ENCODE measurements at places on chromosomes 6 and 20. TPM values are rescaled to one million over a fixed set of nuclear protein-coding genes. Genes with fewer than 3 reads are reported as not detected.

SLC22A2 gene
- 3.4 TPM for total RNA-seq

EPPIN gene
- not detected for total RNA-seq

PROKR2 gene
- 2.0 TPM for total RNA-seq

GRCh38 chr6:30778001-30778635, 33.8 kb upstream of the IER3 start:
- no peak for DNase-seq

DNA sequence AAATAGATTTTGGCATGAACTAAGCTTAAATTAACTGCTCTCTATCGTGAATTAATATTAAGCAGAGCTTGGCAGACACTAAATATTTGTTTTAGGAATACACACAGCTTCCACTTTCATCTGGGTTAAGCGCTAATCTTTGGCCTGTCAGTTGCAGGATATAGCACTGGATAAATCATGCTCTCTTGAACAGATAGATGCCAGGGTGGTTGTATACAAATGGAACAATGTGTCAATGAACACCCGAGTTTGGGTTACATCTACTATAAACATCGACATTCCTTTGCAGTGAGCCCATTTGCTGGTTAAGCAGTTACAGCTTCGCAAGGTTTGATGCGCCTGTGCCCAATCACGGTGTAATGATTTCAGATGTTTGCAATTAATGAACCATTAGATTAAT, 338.2 kb upstream of the ZFP64 start:
- DNase-seq: no peak

- no peak for DNase-seq
Measured at GRCh38 chr6:143397227-143398222, 53.0 kb downstream of the ADAT2 start.

DNA sequence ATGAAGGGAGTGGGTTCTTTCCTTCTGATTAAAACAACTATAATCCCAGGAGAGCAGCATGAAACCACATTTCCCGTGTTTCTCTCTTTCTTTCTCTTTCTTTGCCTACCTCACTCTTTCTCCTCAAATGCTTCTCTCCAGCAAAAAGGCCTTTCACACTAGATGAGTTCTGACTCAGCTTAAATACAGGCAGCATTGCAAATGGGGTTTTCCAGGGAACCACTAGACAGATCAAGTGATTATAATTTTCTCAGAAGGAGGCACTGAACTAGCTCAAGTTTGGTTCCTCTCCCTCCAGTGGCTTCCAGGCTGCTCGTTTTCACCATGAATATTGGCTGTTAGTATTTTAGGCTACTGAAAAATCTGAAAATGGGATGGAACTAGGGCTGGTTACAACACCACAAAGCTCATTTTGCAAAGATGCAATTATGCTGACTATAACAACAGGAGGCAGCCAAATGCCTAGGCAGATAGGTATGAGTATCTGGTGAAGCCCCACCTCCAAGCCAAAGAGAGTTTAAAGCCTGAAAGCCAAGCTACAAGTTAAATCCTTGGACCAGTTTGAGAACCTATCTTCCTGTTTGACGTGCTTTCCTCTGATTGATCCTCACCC, 260.0 kb downstream of the MMUT start:
- DNase-seq: no peak

DNA sequence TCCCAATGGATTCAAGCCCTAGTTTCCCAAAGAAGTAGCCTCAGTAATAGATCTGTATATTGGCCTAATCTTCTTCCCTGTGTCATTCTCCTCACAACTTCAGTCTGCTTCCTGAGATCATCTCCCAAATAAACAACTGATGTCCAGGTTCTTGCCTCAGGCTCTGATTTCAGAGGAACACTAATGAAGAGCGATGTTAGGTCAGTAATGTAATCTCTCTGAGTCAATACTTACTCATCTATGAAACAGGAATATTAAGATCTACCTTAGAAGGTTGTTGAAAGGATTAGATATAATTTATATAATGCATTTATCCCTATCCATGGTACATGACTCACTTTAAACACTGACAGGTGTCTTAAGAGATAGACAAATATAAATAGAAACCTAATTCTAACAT, 246.0 kb upstream of the FLRT3 start:
- no peak for DNase-seq

DNA sequence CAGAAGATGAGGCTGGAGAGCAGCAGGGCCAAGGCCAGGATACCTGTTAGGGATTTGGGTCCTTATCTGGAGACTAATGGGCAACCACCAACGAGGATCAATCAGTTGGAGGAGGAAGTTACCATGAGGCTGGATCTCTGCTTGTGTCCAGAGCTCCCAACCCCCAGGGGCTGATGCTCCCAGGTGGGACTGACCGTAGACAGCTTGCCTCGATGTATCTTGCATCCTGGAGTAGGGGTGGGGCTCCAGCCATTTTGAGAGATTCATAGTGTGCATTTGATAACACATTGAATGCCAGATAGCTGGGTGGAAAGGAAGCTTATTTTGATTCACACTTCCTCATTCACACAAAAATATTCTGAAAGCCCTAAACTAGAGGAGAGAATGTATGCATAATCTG, 4.6 kb upstream of the RFPL4B start:
- no peak for DNase-seq

GRCh38 chr6:13397359-13398068, 69.2 kb upstream of the TBC1D7 start:
- DNase-seq: no peak

- DNase-seq: no peak
Measured at GRCh38 chr6:132693478-132693877, 20.4 kb downstream of the VNN1 start.
